Naive thymus-derived CD8-positive, alpha-beta T cell (primary cell): ENCODE measurements at places on chromosomes 5 and 9. TPM values are rescaled to one million over a fixed set of nuclear protein-coding genes. Genes with fewer than 3 reads are reported as not detected.

PRDM9 gene
- not detected for total RNA-seq

DEPDC1B gene
- not detected for total RNA-seq

TLX3 gene
- total RNA-seq: not detected

DMRT3 gene
- not detected for total RNA-seq

SPACA9 gene
- total RNA-seq: 1.9 TPM

OBP2B gene
- total RNA-seq: not detected

HMHB1 gene
- not detected for total RNA-seq

BARHL1 gene
- not detected for total RNA-seq

PRSS3 gene
- total RNA-seq: 0.52 TPM

PPP3R2 gene
- total RNA-seq: not detected

FAM193B gene
- 225 TPM for total RNA-seq

ARL10 gene
- total RNA-seq: 15.0 TPM

C9orf153 gene
- total RNA-seq: 1.1 TPM

LECT2 gene
- total RNA-seq: not detected

PCDHGA6 gene
- total RNA-seq: 0.68 TPM

TMEM174 gene
- total RNA-seq: not detected

ENTPD2 gene
- not detected for total RNA-seq

PDCD1LG2 gene
- not detected for total RNA-seq

SCGB3A2 gene
- total RNA-seq: not detected

KLHL3 gene
- total RNA-seq: 36.2 TPM

CEL gene
- total RNA-seq: 1.3 TPM

PCDHGB2 gene
- 0.47 TPM for total RNA-seq

GPR21 gene
- 0.91 TPM for total RNA-seq

GGTA1 gene
- not detected for total RNA-seq

C5orf58 gene
- total RNA-seq: not detected

OLFM1 gene
- not detected for total RNA-seq

LMBRD2 gene
- total RNA-seq: 15.6 TPM

PTPA gene
- total RNA-seq: 60.6 TPM

CDH18 gene
- not detected for total RNA-seq

TAF1L gene
- 0.05 TPM for total RNA-seq

CSF2 gene
- not detected for total RNA-seq

INSL6 gene
- total RNA-seq: not detected

PGM5 gene
- not detected for total RNA-seq

INSL4 gene
- total RNA-seq: not detected

SLC6A19 gene
- total RNA-seq: not detected

ARSI gene
- not detected for total RNA-seq

SLIT3 gene
- not detected for total RNA-seq

TMEM232 gene
- 2.6 TPM for total RNA-seq

ANKRD31 gene
- total RNA-seq: 2.8 TPM

MTAP gene
- 44.7 TPM for total RNA-seq

THBS4 gene
- 0.52 TPM for total RNA-seq

TRIP13 gene
- total RNA-seq: 0.55 TPM

EGFLAM gene
- not detected for total RNA-seq

LTC4S gene
- 6.1 TPM for total RNA-seq

DRD1 gene
- total RNA-seq: not detected
